ENCODE measurements at places on chromosomes 2 and 18. TPM values are rescaled to one million over a fixed set of nuclear protein-coding genes. Genes with fewer than 3 reads are reported as not detected.

DNA sequence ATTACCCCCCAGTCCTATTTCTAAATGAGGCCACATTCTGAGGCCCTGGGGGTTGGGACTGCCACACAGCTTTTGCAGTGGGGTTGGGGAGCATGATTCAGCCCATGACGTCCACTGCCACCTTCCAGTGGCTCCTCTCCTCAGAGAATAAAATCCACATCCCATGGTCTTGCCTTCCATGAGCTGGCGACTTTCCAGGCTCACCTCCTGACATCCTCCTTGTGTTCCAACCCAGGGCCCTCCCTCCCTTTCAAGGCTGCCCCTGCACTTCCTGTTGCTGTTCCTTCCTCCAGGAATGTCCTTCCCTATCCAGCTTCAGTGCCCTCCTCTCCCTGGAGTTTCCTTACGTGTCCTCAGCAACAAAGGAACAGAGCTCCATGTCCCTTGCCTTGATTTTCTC, 187.3 kb upstream of the ID2 start:
- H3K36me3 ChIP-seq = no peaks in the 10 kb centered on the region
- no peaks in the 10 kb centered on the region for H3K4me1 ChIP-seq
- H3K27me3 ChIP-seq = no peaks in the 10 kb centered on the region

- no peaks in the 10 kb centered on the region for H3K36me3 ChIP-seq
- no peak overlapping the region for H3K27ac ChIP-seq
- DNase-seq = no peak
- H3K27me3 ChIP-seq = peaks cover 2% of the 10 kb centered on the region
- H3K4me1 ChIP-seq = no peaks in the 10 kb centered on the region
Observed at GRCh38 chr18:76752400-76752799, 70.0 kb upstream of the ZNF236 start.

DNA sequence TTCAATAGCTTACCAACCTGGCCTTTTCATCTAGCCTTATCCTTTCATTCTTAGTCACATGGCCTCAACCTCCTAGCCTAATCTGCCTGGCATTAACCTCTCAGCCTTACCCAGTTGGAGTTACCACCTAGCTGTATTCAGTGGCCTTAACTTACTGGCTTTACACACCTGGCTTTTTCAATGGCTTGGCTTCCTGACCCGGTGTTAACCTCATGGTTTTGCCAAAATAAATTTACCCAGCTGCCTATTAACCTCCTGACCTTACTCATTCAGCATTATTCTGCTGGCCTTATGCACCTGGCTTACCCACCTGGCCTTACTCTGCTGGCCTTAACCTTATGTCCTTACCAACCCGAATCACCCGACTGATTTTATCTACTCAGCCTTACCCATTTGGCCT, 135.5 kb upstream of the ZSWIM2 start:
- no peaks in the 10 kb centered on the region for H3K4me1 ChIP-seq
- no peak overlapping the region for H3K27ac ChIP-seq
- no peaks in the 10 kb centered on the region for H3K36me3 ChIP-seq
- H3K4me3 ChIP-seq = no peak overlapping the region
- no peak for DNase-seq

DNA sequence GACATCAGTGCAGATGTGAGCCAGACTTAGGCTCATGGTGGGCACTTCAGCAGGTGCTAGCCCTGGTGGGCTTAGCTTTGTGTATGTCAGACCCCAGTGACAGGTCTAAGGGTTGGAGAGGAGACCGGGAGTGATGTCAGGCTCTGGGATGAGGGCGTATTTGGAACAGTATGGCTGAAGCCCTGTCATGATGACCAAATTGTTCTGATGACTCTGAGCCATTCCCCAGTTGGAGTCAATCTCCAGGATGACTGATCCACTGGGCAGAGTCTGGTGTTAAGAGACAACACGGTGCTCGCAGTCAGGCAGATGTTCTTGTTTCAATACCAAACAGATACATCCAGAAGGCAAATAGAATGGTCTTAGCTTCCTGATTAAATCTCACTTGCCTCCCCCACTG, 241.5 kb downstream of the SOX11 start:
- no peaks in the 10 kb centered on the region for H3K4me1 ChIP-seq
- DNase-seq = no peak
- no peak overlapping the region for H3K27ac ChIP-seq
- no peaks in the 10 kb centered on the region for H3K36me3 ChIP-seq
- no peaks in the 10 kb centered on the region for H3K27me3 ChIP-seq

The KCNG3 gene
- polyA plus RNA-seq = not detected

Measured in CD4-positive, CD25-positive, alpha-beta regulatory T cell (primary cell).